Ascending aorta (tissue), 2 donors: ENCODE measurements at places on chromosomes 13 and 19. TPM values are rescaled to one million over a fixed set of nuclear protein-coding genes. Genes with fewer than 3 reads are reported as not detected.

TLE5 gene
- total RNA-seq: 559 TPM

CBY2 gene
- not detected for total RNA-seq

TUBGCP3 gene
- total RNA-seq: 22.4 TPM

USHBP1 gene
- 12.3 TPM for total RNA-seq

KLK1 gene
- not detected for total RNA-seq

CEACAM8 gene
- not detected for total RNA-seq

DZIP1 gene
- 12.7 TPM for total RNA-seq

MAST3 gene
- 32.8 TPM for total RNA-seq

TPTE2 gene
- not detected for total RNA-seq

FFAR1 gene
- not detected for total RNA-seq

ZNF493 gene
- 13.0 TPM for total RNA-seq

DAZAP1 gene
- 15.8 TPM for total RNA-seq

GPR4 gene
- 14.0 TPM for total RNA-seq

SYNGR4 gene
- not detected for total RNA-seq

SOX1 gene
- total RNA-seq: not detected

SLC25A41 gene
- total RNA-seq: not detected

TMEM238 gene
- not detected for total RNA-seq

SACS gene
- total RNA-seq: 13.1 TPM

ZNF761 gene
- 1.4 TPM for total RNA-seq

CEACAM20 gene
- total RNA-seq: not detected

CLDND2 gene
- total RNA-seq: not detected

ARL11 gene
- total RNA-seq: 0.43 TPM

KIR3DL1 gene
- total RNA-seq: not detected

MEIS3 gene
- total RNA-seq: 28.6 TPM

UBE2L5 gene
- total RNA-seq: not detected

SERP2 gene
- 0.85 TPM for total RNA-seq

GSX1 gene
- total RNA-seq: not detected

FGF22 gene
- not detected for total RNA-seq

PRODH2 gene
- not detected for total RNA-seq

JUND gene
- 3,570 TPM for total RNA-seq

FUT1 gene
- total RNA-seq: 3.8 TPM

ZNF564 gene
- total RNA-seq: 2.6 TPM

TNFSF11 gene
- total RNA-seq: not detected

PSG3 gene
- total RNA-seq: not detected

AMER2 gene
- total RNA-seq: not detected

SNRPD2 gene
- 71.1 TPM for total RNA-seq

FOSB gene
- total RNA-seq: 511 TPM

ZNF468 gene
- 5.2 TPM for total RNA-seq

PAF1 gene
- 12.7 TPM for total RNA-seq

NDFIP2 gene
- total RNA-seq: 16.6 TPM

TRAPPC5 gene
- total RNA-seq: 166 TPM

KCNC3 gene
- total RNA-seq: 3.8 TPM

TOMM40 gene
- 25.5 TPM for total RNA-seq

PRTN3 gene
- not detected for total RNA-seq

PLPPR3 gene
- not detected for total RNA-seq

PLIN4 gene
- 15.1 TPM for total RNA-seq

ZNF554 gene
- 1.1 TPM for total RNA-seq

CAPNS1 gene
- 168 TPM for total RNA-seq

CLEC11A gene
- total RNA-seq: not detected

SIGLEC5 gene
- total RNA-seq: not detected

PDX1 gene
- total RNA-seq: not detected

TNFSF13B gene
- 15.0 TPM for total RNA-seq
